Upper lobe of left lung (tissue), 6 donors: ENCODE measurements at places on chromosomes 6 and 20.
A peak's percentile ranks its signal among the peaks of the same experiment; 100 is the strongest.

GRCh38 chr6:82006027-82006738, 241.4 kb downstream of the IBTK start:
- DNase-seq, result peak; percentile 27

DNA sequence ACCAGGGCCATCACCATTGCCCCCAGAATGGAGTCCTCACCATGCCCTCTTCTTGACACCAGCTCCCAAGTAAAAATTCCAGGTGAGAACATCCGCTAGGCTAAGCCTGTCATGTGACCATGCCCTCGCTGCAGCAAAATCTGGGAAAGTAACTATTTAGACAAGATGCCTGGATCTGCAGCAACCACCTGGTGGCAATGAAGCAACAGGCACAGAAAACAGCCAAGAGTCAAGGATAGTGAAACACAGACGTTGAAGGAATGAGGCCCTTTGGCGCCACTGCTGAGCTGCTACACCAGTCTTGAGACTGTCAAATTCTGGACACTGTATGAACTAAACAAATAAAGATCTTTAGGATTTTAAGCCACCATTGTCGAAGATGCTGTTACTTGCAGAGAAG, 30.1 kb upstream of the TGM6 start:
- no peak for DNase-seq

DNA sequence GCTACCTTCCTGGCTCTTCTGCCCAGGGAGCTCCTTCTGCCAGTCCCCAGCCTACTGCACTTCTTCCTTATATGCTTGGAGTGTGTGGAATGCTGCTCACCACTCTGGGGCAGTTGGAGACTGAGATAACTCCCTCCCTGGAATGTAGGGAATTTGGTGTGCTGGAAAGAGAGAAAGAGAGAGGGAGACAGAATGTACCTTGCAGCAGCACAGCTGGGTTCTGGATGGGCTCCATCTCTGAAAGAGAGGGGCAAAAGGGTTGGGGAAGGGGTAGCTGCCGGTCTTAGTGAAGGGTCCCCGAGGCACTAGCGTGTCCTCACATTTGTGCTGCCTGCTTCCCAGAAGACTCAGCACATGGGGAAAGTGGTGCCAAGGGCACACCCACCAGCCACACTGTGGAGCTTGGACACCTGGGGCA, 40.2 kb upstream of the DDR1 start:
- DNase-seq, result no peak

DNA sequence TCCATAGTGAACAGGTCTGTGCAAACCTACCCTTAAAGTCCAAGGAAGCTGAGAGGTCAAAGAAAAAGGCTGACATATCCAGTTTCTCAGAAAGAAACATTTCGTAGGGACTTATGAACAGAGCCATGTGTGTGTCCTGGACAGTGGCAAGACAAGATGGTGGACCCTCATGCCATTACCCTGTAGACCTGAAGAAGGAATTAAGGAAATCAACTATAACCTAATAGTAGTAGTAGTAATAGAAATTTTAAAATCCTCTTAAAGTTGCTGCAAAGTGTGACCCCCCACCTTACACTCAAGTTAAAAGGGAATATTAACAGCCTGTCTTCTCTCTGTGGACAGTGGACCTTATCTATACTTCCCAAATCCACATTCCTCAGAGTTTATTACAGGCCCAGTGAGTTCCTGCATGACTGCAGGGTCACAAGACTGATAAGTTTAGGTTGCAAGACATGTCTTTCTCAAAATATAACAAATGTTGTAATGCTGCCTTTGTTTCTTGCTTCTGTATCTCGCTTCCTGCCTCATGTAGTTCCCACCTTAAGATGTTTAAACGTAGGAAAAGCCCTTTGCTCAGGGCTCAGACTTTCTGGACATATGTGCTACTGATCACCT, 10.6 kb downstream of the IL22RA2 start:
- DNase-seq, result no peak

DNA sequence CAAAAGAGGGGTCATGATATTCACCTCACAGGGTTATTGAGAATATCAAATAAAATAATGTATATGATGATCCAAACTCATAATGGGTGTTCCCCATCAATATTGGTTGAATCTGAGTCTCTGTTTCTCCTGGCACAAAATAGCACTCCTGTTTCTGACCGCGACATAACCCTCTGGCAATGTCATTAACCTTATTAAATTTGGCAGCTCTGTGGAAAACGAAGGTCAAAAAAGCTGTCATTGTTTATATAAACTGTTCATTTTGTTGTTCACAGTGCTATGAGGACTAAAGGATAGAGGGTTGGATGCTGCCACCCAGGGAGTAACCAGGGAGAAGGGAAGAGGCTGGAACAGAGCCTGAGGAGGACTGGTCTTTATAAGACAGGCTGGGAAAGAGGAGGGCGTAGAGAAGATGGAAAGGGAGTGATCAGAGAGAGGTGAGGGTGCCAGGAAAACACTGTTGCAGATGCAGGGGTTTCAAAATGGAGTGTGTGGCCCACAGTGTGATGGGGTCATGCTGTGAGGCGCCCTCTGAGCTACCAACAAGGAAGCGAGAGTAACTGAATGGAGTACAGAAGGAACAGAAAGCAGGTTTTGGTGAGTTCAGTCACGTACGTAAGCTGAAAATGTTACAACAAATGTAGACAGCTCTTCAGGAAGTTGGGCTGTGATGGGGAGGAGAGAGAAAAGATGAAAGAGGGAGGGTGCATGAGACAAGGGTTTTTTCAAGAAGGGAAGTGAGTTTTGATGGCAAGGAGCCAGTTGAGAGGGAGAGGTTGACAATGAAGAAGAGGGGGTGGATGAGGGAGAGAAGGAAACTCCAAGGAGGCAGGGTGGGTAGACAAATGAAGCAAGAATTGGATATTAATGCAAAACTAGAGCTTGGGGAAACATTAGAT, 251.6 kb upstream of the TAB2 start:
- no peak for DNase-seq

DNA sequence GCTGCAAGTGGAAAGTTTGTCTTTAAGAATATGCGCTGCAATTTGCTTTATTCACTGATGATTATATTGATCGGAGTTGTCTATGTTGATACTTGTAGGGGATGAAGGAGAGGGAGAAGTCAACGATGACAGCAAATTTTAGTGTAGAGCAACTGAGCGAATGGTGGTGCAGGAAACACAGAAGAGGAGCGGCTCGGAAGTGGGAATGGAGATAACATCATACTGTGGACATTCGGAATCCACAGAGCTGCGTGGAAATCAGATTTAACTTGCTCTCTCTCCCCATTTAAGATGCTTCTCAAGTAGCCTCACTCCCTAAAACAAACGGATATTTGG, 722 bp upstream of the TMEM14B start:
- no peak for DNase-seq

DNA sequence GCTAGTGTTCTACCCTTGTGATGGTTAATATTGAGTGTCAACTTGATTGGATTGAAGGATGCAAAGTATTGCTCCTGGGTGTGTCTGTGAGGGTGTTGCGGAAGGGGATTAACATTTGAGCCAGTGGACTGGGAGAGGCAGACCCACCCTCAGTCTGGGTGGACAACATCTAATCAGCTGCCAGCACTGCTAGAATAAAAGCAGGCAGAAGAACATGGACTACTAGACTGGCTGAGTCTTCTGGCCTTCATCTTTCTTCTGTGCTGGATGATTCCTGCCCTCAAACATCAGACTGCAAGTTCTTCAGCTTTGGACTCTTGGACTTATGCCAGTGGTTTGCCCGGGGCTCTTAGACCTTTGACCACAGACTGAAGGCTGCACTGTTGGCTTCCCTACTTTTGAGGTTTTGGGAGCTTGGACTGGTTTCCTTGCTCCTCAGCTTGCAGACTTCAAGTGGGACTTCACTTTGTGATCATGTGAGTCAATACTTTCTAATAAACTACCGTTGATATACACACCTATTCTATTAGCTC, 50.1 kb downstream of the SDHAF4 start:
- no peak for DNase-seq

DNA sequence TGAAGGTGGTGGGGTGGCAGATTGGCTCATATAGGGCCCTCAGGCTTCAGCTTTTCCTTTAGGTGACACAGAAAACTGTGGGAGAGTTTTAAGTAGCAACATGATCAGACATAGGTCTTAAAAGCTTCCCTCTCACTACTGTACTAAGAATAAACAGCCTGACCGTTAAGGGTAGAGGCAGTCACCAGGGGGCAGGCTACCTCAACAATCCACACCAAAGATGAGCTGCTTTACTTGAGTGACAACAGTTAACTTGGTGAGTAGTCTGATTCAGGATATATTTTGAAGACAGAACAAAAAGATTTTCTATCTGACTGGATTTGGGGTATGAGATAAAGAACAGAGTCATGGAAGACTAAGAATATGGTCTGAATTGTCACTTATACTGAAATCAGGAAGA, 193.1 kb upstream of the SHLD1 start:
- peak; percentile 34 for DNase-seq

DNA sequence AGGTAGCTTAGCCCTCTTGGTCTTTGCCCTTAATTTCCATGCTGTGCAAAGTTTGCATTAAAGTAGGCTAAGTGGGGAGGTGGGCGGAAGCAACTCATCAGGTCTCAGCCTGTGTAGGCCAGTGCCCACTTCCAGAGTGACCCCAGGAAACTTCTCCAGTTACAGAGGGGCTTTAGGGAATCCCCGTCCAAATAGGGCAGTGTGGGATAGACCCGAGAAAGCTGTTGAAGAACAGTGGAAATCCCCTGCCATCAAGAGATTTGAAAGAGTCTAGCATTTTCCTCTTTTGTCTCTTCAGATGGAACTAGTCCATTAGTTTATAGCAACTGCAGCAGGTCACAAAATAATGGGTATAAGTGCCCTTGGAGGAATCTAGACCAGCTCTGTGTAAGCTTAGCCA, 20.2 kb downstream of the SF3B5 start:
- no peak for DNase-seq

DNA sequence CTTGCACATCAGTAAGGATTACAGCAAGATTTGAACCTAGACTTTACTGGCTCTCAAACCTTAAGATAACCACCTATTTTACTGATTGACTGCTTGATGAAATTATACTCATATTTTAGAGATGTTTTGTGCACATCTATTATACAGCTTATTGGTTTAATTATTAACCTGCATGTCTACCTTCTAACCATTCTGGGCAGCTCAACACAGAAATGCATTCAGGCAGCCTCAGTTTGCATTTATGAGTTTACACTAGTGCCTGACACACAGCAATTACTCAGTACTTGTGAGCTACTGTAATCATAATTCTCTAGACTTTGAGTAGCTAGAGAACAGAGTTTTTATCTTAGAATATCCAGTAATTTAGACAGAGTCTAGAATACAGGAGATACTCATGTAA, 273.9 kb upstream of the THEMIS start:
- DNase-seq, result no peak

- no peak for DNase-seq
Observed at GRCh38 chr6:69791065-69791471, 5.7 kb downstream of the LMBRD1 start.

DNA sequence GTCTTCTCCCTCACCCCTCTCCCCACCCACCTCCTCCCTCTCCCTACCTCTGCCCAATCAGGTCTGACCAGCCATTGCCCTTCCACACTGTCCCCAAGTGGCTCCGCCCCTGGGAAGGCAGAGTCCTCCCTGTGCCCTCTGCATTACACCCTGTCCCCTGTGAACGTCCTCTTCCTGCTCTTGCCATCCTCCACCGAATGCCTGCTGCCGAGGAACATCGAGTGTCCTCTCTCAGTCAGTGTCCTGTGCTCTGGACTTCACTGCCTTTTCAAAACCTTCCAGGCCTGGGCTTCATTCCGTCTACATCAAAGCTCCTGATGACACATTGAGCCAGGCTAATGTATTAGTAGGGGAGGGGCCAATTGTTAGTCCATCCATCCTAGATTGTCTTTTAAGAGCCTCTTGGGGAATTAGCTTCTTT, 3.3 kb upstream of the PACSIN1 start:
- peak; percentile 24 for DNase-seq

DNA sequence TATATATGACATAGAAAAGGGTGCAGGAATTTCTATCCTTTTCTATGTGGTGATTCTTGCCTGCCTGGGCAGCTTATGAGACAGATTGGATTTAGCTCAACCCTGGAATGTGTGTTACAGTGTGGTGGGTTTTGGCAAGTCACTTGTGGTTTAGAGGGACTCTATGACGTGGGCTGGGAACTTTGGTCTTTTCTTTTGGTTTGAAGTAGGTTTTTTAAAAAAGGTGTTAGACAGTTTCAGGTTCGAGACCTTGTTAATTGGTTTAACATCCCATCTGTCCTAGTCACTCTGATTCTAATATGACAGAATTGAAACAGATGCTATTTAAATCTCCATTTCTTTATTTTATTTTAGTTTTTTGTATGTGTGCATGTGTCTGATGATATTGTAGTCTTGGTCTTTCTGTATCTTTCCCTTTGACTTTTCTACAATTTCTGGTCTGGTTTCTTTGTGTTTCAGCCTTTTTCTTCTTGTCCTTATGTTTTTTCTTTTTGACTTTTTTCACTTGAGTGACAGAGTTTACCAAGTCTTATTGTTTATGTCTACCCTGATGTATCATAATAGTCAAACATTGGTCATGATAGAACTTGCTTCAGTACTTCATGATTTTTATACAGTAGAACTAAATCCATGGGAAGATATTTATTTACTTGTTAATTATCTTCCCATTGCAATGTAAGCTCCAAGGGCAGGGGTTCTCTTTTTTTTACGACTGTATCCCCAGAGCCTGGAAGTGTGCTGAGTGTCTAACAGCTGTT, 174.3 kb downstream of the CDKAL1 start:
- DNase-seq, result no peak

GRCh38 chr6:53412751-53413150, 64.0 kb upstream of the ELOVL5 start:
- no peak for DNase-seq

- no peak for DNase-seq
Observed at GRCh38 chr6:2599817-2600216, 150.9 kb downstream of the MYLK4 start.

DNA sequence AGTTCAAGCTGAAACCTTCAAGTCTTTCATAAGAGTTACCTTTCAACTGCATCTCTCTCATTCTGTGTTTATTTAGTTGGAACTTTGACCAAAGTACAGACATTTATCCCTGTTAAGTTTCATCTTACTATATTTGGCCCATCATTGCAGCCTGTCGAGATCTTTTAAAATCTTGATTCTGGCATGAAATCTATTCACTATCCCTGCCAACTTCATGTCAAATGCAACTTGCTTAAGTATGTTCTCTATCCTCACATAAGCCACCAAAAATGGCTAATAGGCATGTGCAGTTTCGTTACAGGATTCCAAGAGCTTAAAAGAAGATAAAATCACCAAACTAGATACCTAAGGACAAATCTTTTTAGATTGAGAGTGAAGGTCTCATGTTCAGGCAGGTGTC, 117.5 kb upstream of the KCNQ5 start:
- no peak for DNase-seq

DNA sequence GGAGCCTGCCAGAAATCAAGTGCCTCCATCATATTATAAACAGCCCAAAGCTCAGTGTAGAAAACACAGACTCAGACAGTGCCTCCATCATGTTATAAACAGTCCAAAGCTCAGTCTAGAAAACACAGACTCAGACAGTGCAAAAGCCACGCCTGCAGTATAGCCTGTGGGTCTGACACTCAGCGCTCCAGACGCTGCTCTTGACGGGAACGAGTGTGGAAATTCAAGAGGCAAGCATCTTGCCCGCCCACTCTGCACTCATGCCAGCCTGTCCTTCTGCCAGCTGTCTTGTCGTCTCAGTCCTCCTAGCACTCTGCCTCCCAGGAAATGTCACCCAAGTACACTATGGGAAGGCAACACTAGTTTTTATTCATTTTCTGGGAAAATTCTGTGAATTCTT, 274.2 kb upstream of the CDH4 start:
- DNase-seq, result no peak

- no peak for DNase-seq
Observed at GRCh38 chr20:10610251-10610650, 63.5 kb downstream of the JAG1 start.

GRCh38 chr6:91708534-91708933, 1121.7 kb upstream of the MAP3K7 start:
- DNase-seq, result no peak

- DNase-seq, result no peak
Observed at GRCh38 chr6:19416811-19417210, 420.4 kb upstream of the ID4 start.
